ENCODE measurements at places on chromosomes 16 and 17. TPM values are rescaled to one million over a fixed set of nuclear protein-coding genes. Genes with fewer than 3 reads are reported as not detected.

Gene ACSM3
- total RNA-seq: 6.9 TPM

Gene MYLK3
- 1.8 TPM for total RNA-seq

Gene EVI2A
- total RNA-seq: not detected

Gene MEFV
- total RNA-seq: not detected

Gene CRHR1
- not detected for total RNA-seq

All from Caco-2 (cell line).